Mononuclear cell (primary cell): ENCODE measurements at places on chromosomes 2 and 18. TPM values are rescaled to one million over a fixed set of nuclear protein-coding genes. Genes with fewer than 3 reads are reported as not detected.

TMEM169 gene
- 0.42 TPM for total RNA-seq

NPPC gene
- not detected for total RNA-seq

CPO gene
- 0.21 TPM for total RNA-seq

NLRC4 gene
- total RNA-seq: 3.0 TPM

HJURP gene
- 0.31 TPM for total RNA-seq

PTPRN gene
- 1.3 TPM for total RNA-seq
